Caco-2 (cell line): ENCODE measurements at places on chromosomes 3 and 15.
A peak's percentile ranks its signal among the peaks of the same experiment; 100 is the strongest.

- no peak for DNase-seq
Measured at GRCh38 chr3:61111825-61112224, 139.4 kb downstream of the FHIT start.

DNA sequence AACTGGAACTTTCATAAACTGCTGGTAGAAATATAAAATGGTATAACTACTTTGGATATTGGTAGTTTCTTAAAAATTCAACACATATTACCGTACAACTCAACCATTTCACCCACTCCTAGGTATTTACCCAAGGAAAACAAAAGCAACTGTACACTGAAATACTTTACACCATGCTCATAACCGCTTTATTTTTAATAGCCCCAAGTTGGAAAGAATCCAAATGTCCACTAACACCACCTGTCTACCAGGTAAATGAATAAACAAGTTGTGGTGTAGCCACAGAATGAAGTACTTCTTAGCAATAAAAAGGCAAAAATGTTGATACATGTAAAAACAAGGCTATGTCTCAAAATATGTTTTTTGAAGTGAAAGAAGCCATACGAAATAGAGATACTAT lies 215.9 kb upstream of the PEX5L start:
- no peak for DNase-seq

DNA sequence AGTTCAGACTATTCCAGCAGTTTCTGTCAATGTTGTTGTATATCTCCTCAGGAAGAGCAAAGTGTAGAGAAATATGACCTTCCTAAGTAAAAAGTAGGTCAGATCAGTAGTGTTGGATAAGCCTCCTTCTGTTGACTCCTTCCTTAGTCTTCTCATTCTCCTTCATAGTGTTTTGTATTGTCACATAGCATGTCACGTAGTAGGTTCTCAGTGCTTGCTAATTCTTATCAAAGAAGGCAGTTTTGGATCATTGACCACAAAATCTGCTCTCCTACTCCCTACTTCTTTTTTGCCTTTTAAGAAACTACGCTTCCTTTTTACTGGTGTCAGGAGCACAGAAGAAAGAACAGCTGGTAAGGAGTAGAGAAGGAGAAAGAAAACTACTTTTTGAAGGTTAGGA lies 1.0 kb upstream of the MGA start:
- DNase-seq = no peak

- no peak for DNase-seq
Measured at GRCh38 chr15:92468991-92469390, 75.3 kb downstream of the ST8SIA2 start.

DNA sequence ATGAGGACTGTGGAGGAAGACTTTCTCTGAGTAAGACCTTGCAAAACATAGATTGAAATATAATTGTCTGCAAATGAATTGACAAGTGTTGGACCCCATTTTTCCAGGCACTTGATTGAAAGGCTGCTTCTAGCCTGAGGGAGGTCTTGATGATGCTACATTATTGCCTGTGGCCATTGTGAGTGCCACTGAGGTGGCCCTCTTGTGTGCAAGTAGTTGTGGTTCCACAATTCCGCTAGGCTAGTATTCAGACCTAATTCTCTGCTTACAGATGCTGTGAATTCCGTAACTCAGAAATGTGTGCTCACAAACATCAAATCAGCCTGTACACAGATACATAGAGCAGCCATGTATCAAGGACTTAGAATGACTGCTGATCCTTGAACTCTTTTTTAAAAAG lies 34.7 kb downstream of the FNDC3B start:
- DNase-seq = no peak

GRCh38 chr3:34724916-34725499 lies 914.3 kb upstream of the ARPP21 start:
- no peak for DNase-seq

- DNase-seq = no peak
Measured at GRCh38 chr3:177345973-177346503, 148.8 kb upstream of the TBL1XR1 start.

DNA sequence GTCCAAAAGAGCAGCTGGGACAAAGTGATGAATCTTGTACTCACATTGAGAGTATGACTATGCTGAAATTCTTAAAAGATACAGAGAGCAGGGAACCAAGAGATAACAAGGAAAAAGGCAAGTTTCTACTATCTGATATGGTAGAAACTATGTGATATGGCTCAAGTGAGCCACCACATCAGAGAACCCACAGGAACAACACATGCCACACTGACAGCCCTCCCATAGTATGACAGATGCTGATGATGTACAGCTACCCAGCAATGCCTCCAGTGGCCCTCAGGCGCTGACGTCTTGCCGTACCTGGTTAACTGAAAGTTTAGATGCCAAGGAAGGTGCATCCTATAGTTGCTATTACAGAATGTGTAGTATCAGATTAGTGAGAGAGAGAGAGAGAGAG lies 42.4 kb downstream of the CHAC1 start:
- DNase-seq = no peak

- DNase-seq = no peak
Measured at GRCh38 chr15:77710206-77710605, 77.5 kb upstream of the LINGO1 start.

- DNase-seq = no peak
Measured at GRCh38 chr15:99732751-99733267, 428 bp downstream of the LYSMD4 start.

DNA sequence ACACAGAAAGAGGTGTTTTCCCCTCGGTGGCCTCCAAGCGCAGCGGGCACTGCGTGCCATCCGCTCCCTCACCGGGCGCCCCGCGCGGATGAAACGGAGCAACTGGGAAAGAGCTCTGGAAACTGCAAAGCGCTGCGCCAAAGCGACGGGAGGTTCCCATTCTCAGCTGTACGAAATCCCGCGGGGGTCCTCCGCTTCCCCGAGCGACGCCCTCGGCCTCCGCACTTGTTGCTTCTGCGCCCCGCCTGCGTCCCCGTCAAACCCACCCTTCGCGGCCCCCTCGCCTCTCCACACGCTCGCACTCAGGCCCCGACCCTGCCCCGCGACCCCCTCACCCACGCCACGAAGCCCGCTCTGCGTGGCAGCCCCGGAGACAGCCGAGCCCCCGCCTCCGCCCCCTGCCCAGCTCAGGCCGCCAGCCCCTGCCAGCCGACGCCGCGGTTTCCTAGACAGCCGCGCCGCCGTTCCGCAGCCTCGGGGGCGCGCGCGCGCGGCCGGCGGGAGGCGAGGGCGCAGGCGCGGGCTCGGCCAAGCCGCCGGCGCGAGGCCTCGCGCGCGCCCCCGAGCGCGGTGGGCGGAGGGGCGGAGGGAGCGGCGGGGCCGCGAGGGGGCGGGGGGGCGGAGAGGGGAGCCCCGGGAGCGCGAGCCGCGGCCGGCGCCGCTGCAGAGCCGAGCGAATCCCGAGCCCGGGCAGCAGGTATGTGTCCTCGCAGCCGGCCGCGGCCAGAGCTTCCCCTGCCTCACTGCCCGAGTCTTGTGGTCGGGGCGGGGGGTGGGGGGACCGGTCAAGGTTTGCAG lies at the start of gene TMEM266:
Gene TMEM266 (plus strand): TSS at position 666 of the 798 bp plus-strand sequence. CDS start 74,279 bp downstream, outside the sequence.
- peak; percentile 49 for DNase-seq

- no peak for DNase-seq
Measured at GRCh38 chr3:129441215-129441614, 1.2 kb downstream of the IFT122 start.

- no peak for DNase-seq
Measured at GRCh38 chr3:11757441-11757875, 89.2 kb downstream of the TAMM41 start.

- DNase-seq = no peak
Measured at GRCh38 chr3:114874522-114874971, 272.5 kb downstream of the ZBTB20 start.

- no peak for DNase-seq
Measured at GRCh38 chr3:162534431-162534830, 1037.8 kb downstream of the OTOL1 start.

DNA sequence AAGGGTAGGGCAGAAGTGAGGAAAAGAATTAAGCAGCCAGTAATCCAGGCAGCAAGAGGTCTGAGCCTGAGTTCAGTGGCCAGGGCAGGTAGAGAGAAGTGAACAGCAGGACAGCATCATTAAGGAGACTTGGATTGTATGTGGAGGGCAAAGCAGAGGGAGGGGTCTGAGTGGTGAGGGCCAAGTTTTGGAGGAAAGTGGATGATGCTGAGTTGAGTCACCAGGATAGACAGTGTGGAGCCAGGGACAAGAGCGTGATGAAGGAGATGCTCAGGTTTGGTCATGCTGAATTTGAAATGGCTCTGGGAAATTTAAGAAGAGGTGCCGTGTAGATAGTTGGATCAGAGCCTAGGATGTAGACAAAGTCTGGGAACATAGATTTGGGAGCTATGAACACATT lies 93.1 kb downstream of the ARHGEF26 start:
- no peak for DNase-seq

GRCh38 chr3:49134471-49135265 lies 1.8 kb upstream of the LAMB2 start:
- DNase-seq = no peak

DNA sequence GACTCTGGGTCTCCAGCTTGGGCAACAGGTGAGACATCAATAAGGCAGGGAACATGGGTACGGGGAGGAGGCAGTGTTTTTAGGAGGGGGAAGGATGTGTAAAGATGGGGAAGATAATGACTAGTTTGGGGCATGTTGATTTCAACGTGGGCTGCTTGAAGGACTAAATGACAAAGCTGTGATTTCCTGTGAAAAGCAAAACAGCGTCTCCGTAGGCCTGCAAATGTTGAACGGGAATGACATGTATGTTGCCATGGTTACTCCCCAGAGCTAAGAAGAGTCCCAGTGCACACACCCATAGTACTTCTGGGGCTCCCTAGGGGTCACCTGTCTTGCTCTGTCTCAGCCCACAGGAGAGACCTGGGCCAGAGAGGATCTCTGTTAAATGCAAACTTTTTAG lies 71.3 kb upstream of the ETV5 start:
- DNase-seq = no peak

GRCh38 chr3:170835336-170835735 lies 34.7 kb downstream of the RPL22L1 start:
- no peak for DNase-seq

DNA sequence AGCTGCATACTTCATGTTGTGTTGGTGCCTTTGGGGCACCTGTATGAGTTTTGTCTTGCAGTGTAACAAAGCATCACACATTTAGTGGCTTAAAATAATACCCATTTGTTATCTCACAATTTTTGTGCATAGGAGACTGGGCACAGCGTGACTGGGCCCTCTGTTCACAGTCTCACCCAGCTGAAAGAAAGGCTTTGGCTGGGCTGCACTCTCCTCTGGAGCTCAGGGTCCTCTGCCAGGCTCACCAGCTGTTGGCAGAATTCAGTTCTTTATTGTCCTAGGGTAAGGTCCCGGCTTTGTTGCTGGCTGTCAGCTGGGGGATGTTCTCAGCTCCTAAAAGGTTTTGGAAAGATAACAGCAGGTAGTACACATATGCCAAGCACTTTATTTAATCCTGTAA lies 263.3 kb downstream of the CLSTN2 start:
- no peak for DNase-seq

DNA sequence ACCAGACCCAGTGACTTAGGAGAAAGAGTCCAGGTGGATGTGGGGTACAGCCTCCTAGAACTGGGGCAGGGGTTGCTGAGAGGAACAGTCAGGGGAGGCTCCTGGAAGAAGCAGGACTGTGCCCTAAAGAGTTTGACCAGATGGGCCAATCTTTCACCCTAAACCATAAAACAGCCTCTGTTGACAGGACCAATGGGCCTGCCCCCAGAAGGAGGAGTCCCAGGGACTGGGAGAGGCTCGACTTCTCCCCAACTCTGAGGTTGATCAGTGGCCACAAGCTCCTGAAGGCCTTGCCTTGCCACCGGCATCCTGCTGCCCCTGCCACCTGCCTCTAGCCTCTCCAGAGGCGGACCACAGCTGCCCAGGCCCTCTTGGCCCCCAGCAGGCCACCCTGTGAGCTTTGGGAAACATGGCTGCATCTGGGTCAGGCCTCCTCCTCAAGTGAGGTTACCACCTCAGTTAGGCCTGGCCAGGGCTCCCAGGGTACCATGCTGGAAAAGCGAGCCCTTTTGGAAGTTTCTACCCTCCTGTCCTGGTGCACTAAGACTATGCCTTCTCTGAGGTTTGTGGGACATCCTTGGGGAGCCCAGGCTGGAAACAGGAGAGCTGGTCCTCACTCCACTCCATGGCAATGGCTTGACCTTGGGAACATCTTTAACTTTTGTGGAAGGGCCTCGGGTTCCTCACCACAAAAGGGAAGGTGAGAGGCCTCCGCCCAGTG lies 2.8 kb downstream of the VIPR1 start:
- DNase-seq = no peak

- no peak for DNase-seq
Measured at GRCh38 chr3:17059989-17060550, 175.3 kb downstream of the PLCL2 start.

GRCh38 chr3:156825795-156826143 lies 384 bp upstream of the LEKR1 start:
- DNase-seq = no peak

DNA sequence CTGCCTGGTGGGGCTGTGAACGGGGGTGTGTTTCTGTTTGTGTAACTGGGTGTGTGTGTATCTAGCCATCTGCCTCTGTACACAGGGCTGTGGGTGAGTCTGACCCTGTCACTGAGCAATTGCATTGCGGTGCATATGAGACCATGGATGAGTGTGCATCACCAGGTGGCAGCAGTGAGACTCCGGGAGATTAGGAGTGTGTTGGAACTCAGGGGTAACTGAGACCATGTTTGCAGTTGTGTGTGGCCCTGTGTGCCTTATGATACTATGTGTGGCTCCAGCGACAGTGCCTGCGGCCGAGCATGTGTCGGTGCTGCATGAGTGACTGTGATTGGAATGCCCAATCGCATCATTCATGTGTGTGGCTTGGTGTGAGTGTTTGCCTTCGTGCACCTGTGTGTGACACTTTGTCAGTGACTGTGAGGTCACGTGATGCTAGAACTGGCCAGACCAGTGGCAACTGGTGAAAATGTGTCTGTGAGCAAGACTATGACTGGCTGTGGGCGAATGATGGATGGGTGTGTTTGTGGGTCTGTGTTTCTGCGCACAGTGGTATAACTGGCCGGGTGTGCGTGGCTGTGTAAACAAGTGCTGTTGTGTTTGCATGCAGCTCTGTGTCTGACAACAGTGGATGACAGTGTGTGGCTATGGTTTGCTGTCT lies 14.0 kb downstream of the VILL start:
- peak; percentile 83 for DNase-seq

- no peak for DNase-seq
Measured at GRCh38 chr3:155995525-155996370, 124.6 kb upstream of the KCNAB1 start.

DNA sequence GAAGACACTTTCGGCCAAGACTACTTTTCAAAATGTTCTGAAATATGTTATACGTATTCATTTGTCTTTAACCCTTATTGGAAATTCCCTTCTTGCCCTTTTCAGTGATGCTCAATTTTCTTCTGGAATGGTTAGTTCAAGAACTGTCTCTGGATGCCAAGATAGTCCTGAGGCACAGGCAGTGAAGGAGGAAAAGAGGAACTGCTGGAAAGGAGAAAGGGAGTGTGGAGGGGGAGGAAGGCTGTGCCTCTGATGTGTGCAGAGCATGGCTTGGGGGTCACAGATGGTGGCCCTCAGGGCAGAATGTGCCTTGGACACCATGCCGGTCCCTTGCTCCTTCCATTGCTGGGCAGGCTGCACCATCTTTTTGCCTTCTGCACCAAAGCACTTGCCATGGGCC lies 73.7 kb downstream of the CEP63 start:
- DNase-seq = no peak

- DNase-seq = no peak
Measured at GRCh38 chr3:52743721-52744120, 27.0 kb downstream of the NEK4 start.

- DNase-seq = no peak
Measured at GRCh38 chr3:36674816-36675215, 89.5 kb downstream of the DCLK3 start.
